Thymus (tissue), 14 donors: ENCODE measurements at places on chromosomes 13 and 19. TPM values are rescaled to one million over a fixed set of nuclear protein-coding genes. Genes with fewer than 3 reads are reported as not detected.

GRCh38 chr13:79496188-79496587 is 15.2 kb downstream of the NDFIP2 start:
- no peak overlapping the region for H3K27ac ChIP-seq
- no peaks in the 10 kb centered on the region for H3K36me3 ChIP-seq
- no peak overlapping the region for H3K4me3 ChIP-seq
- H3K4me1 ChIP-seq: peaks cover 6% of the 10 kb centered on the region
- no peak for DNase-seq

DNA sequence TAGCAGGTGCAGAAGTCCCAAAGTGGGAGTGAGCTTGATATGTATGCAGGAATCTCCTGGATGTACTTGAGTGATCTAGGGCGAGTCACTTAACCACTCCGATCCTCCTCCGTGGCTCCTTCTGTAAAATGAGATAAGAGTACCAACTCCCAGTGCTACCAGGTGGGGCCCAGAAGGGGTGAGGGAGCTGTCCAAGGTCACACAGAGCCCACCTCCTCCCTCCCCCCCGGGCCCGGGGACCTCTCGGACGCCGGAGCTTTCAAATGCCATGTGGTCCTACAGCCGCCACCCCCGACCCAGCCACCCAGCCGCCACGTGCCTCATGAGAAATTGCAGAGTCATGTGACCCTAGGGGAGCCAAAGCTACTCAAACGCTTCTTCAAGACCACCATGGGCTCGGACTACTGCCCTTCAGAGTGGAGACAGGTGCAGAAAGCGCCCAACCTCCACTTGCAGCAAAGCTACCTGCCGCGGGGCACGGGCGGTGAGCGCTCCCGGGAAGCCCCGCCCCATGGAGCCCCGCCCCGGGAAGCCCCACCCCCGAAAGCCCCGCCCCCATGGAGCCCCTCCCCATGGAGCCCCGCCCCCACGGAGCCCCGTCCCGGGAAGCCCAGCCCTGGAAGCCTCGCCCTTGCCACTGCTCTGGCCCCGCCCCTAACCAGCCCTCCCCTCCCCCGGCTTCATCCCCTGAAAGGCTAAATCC is 10.1 kb upstream of the ZNF358 start:
- no peak for DNase-seq
- peaks cover 10% of the 10 kb centered on the region for H3K4me1 ChIP-seq
- H3K27me3 ChIP-seq: peaks cover 10% of the 10 kb centered on the region

- peak overlapping the region; percentile 68 for H3K27ac ChIP-seq
- peak overlapping the region; percentile 54 for H3K4me3 ChIP-seq
- H3K36me3 ChIP-seq: no peaks in the 10 kb centered on the region
- DNase-seq: no peak
Observed at GRCh38 chr19:5828661-5829566, 10.6 kb downstream of the FUT6 start.

DNA sequence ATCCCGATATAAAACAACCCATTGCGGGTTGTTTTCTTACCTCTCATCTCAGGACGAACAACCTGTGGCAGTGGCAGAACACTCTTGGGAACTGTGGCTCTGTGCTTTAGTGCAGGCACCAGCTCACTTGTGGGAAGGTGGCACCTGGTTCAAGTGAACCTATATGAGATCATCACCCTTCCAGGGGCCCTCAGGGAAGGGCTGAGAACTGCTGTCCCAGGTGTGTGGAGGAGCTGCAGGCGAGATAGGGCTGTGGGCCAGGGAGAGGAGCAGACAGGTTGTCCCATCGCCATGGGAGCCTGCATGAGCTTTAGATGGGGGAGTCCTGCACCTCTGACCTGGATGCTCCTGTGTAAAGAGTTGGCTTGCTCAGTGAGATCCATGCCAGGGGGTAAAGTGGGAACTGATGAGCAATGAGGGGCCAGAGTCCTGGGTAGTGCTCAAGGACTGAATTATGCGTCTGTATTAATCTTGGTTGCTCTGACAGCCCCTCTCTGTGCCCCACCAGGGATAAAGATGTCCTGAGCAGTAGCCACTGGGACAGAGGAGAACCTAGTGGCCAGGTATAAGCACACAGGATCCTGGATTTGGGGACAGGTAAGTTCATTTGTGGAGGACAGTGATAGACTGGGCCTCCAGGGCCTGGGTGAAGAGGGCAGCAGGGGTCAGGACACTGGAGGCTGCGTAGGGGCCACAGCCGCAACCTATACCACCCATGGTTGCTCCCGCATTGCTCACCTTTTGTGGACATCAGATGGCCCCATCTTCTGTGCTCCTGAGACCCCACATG is 8.7 kb downstream of the CEACAM4 start:
- H3K36me3 ChIP-seq: no peaks in the 10 kb centered on the region
- DNase-seq: no peak

GRCh38 chr13:112719016-112719415 is 29.2 kb downstream of the ATP11A start:
- no peak for DNase-seq
- no peaks in the 10 kb centered on the region for H3K27me3 ChIP-seq
- peaks cover 13% of the 10 kb centered on the region for H3K4me1 ChIP-seq

DNA sequence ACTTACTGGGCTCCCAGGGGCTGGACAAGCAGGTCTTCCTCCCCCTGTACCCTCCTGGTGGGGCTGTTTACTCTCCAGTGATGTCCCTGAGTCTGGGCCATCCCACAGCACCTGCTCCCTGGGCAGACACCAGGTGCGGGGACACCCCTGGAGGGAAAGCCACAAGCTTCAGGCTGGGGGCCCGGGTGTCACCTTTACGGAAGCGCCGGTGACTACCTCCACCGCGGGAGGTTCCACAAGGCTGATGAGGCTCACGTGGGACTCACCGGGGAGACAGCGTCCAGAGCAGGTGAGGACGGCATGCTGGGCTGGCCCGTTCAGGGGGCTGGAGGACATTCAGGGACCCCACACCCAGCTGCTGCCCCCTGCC is 24.9 kb downstream of the NFILZ start:
- peaks cover 3% of the 10 kb centered on the region for H3K27me3 ChIP-seq
- H3K27ac ChIP-seq: no peak overlapping the region
- DNase-seq: no peak

RFXAP gene
- polyA plus RNA-seq: 9.1 TPM

ICAM5 gene
- polyA plus RNA-seq: 1.2 TPM

LIPE gene
- 12.9 TPM for polyA plus RNA-seq

KLF5 gene
- 78.5 TPM for polyA plus RNA-seq

IGSF23 gene
- 0.14 TPM for polyA plus RNA-seq

CLDND2 gene
- 2.1 TPM for polyA plus RNA-seq
